HTR-8/SVneo (cell line): ENCODE measurements at places on chromosomes 7 and 10.

DNA sequence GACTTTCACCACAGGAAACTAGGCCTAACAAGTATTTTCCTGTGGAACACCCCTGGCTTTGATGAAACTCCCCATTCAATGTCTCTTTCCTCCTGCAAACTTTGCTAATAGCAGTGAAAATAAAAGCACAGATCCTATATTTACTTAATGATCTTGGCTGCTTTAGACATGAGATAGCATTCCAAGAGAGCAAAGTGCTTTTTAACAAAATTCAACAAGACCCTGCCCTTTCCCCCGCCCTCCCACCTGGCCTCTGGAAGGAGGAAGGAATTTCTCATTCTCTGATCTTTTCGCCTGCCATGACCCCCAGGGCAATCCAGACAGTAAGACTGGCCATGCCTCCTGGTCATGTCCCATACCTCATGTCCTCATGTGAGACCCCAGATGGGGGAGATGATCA, 185.7 kb downstream of the KCNMA1 start:
- DNase-seq: no peak

DNA sequence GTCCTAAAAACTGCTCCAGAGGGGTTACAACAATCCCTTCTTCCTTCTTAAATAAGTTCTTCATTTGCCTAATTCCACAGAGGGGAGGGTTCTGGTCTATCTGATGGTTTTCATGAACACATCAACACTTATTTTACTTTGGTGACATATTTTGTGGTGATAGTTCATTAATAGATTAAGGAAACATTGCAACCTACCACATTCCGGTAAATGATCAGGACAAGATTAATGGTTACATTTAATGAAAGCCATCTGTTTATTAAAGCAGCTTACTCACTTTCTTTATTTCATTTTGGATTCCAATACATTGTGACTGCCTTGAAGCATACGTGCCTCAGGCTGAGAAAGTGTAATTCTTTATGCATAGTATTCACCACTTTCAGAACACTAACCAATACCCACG, 101.0 kb downstream of the SKIDA1 start:
- no peak for DNase-seq

GRCh38 chr7:91347290-91347689, 83.1 kb downstream of the FZD1 start:
- no peak for DNase-seq

DNA sequence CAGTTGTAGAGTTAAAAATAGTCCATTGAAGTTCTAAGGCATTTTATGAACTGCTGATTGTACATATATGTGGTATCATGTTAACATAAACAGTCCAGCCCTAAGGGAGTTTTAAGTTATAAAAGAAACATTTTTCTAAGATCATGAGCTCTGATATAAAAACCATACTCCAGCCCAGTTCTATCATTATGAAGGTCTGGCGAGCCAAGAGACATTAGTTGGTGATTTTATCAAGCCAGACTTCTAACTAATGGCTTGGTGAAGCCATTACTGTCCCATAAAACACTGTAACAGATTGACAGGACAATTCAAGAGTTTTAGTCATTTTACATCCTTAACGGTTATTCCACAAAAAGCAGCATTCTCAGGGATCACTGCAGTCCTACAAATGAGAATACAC, 221.6 kb downstream of the RNLS start:
- DNase-seq: no peak

- no peak for DNase-seq
Observed at GRCh38 chr10:71957546-71958275, 6.5 kb upstream of the CHST3 start.

GRCh38 chr10:101226491-101227428, 2.5 kb downstream of the LBX1 start:
- no peak for DNase-seq

DNA sequence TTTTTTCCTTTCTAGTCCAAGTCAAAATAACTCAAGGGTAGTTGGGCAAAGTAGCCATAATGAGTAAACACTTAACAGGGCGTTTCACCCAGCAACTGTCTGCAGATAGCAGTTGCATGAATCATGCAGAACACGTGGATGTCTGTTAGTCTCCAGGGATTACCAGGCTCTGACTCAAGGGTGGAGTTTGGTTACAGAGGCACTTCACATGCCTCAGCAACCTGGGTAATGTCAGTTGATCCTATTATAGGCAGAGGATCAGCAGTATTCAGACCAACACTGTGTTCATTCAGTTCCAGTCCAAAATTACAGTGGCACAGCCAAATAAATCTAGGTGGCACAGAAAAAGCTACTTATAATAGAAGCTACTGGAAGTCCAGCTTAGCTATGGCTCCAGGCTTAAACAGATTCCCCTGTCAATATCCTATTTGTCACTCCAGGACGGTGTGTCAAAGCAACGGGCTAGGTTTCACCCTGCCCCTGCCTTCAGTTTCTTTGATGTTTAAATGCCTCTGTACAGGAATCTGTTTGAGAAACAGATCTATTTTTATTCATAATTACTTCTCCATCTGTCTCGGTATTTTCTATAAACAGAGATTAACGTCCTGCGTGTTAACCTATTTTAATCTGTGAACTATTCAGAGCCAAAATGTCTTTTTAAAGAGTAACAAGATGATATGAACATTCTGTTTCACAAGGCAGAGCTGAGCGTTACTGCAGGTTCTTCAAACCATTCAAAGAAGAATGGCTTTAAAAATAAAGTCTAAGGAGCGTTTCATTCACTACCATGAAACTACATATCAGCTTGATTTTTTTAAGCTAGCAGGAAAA, 162.6 kb upstream of the AKR1E2 start:
- DNase-seq: peak; percentile 77

DNA sequence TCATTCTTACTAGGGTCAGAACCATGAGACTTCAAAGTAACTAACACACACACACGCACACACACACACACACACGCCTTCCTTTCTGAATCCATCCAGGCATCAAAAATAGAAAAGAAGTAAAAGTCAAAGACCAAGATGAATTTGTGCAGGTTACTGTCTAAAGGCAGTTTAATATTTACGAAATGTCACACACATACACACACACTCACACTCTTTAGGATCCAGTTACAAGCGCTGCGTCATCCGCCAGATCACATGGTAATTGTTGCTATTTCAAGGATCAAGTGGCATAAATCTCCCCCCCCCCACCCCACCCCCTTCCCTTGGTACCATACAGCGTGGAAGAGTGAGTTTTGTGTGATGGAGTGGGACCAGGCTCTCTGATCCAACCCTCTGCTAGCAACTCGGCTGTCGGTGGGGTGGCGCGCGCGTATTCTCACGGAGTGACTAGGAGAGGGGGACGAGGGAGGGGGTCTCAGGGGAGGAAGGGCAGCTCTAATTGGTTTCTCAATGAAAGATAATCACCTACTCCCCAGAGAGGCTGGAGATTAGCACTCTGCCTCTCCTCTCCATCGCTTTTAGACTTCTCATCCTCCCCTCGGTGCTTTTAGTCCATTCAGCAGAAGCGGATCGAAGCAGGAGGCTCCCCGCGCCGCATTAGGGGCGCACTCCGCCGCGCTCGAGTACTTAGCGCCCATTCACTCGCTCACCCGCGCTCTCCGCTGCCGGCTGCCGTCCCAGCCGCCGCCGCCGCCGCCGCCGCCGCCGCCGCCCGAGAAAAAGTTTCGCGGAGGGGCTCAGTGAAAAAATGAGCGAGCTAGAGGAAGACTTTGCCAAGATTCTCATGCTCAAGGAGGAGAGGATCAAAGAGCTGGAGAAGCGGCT, 83.5 kb upstream of the PRKG1 start:
- DNase-seq: no peak

- DNase-seq: no peak
Observed at GRCh38 chr10:98224996-98225395, 43.0 kb downstream of the LOXL4 start.

- DNase-seq: no peak
Observed at GRCh38 chr7:27269455-27269854, 26.9 kb downstream of the EVX1 start.

DNA sequence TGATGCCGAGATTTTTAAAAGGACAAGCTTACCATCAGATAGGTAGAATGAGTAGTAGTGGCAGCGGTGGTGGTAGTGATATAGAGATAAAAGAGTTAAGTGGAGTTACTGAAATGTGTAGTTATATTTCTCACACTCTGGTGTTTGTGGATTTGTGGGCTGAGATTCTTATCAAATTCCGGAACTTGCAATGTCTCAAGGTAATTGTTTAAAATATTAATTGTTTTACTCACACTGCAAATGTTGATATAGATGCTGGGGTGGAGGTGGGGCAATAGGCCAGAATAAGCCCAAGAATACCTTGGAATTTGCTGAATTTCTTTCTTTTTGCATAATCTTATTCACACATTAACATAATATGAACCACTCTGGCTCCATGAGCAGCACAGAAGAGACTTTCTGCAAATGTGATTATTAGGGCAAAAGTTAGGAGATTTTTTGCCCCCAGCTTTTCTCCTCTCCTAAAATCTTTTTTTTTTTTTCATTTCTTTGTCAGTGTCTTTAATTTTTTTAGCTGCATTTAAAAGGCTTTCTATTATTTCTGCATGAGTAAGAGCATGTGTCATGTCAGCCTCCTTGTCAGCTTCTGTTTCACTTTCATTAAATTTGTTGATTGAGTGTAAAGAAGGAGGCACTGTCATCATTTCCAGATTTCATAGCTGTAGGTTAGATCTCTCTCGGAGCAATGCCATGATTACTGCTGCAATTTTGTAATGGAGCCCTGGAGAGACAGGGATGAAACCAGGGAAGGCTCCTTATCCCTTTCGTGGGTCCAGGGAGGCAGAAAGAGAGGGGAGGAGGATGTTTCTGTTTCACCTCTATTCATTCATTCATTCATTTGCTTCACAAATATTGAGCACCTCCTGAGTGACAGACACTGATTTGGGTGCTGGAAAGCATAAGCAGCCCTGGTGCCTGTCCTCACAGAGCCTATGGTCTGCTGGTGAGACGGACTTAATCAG, 13.1 kb upstream of the SGMS1 start:
- no peak for DNase-seq

DNA sequence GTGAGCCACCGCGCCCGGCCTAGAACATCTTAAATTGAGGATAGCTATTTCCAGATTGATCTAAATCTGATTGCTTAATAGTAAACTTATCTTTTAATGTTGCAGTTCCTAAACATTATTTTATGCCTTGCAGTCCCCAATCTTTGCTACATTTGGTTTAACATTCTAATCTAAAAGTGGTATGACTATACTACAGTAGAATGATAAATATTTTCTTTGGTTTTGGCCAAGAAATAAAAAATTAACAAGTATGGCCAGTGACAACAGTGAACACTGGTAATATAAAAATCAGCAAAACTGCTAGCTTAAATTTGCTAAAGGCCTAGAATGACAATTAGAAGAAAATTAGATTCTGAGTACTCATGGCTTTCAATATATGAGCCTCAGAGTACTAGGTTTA, 73.5 kb downstream of the CDK6 start:
- no peak for DNase-seq

- no peak for DNase-seq
Observed at GRCh38 chr10:92697663-92698511, 8.1 kb downstream of the HHEX start.

- no peak for DNase-seq
Observed at GRCh38 chr10:86523348-86523747, 1.8 kb upstream of the WAPL start.

DNA sequence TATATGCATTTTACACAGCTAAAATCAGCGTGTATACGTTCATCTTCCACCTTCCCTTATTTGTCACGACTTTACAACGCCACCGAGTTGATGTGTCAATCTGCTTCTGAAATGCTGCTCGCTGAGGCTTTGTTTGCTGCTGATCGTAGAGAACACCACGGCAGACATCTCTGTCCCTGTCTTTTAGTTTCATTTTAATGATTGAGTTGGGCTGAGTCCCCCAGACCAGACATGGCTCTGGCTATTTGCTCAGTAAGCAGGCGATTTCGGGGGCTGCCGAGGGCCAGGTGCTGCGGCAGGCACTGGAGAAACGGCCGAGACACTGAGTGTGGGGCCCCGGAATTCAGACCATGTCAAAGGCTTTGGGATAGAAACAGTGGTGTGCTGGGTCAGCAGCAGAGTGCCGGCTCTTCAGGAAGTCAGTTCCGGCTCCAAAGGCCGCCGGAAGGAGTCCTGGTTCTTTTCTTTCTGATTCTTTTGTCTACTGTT, 5.0 kb downstream of the LRRC27 start:
- no peak for DNase-seq

DNA sequence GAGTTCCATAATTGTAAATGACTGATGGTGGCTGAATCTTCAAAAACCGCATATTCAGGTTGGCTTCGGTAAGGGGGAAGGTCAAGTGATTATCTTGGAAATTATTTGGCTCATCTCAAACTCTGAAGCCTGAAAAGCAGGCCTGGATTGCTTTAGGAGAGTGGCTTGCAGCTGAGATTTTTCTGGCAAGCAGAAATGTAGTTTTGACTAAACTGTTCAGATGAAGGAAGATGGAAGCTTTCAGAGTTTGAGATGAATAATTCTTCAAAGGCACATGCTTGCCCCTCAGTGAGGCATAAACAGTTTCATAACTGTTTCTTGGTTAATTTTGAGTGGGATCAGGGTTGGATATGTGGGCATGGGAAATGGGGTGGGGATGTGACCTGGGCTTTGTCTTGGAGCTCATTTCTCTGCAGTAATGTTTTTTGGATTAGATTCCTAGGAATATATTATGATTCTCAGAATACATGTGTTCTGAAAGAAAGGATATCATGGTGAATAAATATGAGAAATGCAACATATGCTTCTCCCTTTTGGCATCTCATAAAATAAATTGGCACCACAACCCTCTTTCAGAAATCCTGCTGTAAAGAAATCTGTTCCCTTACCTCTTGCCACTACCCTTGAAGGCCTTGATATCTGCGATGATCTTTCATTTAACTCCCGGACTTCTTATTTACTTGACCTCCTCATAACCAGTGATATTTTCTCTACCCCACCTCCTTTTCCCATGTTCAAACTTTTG, 469.2 kb downstream of the ADRA2A start:
- no peak for DNase-seq

- no peak for DNase-seq
Observed at GRCh38 chr7:147477526-147477925, 1113.0 kb upstream of the C7orf33 start.

GRCh38 chr7:136717910-136718557, 150.4 kb upstream of the CHRM2 start:
- no peak for DNase-seq

GRCh38 chr7:123198111-123198510, 1.7 kb downstream of the SLC13A1 start:
- no peak for DNase-seq

DNA sequence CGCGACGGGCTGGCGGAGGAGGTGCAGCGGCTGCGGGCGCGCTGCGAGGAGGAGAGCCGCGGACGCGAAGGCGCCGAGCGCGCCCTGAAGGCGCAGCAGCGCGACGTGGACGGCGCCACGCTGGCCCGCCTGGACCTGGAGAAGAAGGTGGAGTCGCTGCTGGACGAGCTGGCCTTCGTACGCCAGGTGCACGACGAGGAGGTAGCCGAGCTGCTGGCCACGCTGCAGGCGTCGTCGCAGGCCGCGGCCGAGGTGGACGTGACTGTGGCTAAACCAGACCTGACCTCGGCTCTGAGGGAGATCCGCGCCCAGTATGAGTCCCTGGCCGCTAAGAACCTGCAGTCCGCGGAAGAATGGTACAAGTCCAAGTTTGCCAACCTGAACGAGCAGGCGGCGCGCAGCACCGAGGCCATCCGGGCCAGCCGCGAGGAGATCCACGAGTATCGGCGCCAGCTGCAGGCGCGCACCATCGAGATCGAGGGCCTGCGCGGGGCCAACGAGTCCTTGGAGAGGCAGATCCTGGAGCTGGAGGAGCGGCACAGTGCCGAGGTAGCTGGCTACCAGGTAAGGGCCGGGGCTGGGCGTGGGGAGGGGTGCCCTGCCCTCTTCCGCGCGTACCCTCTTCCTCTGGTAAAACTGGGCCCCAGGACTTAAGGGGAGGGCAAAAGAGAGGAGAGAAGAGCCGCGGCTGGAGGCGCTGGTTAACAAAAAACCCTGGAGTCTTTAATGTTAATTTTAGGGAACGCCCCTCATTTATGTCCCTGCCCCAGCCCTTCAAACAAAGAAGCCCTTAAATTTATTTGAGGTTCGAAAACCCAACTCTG, 987 bp downstream of the INA start:
- no peak for DNase-seq
